ENCODE measurements at places on chromosomes 4 and X.

DNA sequence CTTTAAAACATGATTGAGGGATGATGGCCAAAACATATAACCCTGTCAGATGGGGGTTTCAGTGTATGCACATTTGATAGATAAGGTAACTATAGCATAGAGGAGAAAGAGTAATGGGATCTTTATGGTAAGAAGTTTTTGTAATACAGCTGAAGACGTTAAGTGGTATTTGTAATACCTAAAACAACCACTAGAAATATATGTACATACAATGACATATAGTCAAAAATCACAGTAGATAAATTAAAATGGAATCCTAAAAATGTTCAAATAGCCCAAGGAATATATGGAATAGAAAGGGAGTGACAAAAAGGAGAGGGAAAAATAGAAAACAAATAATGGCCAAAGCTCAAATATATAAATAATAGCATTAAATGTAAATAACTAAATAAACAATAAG, 371.3 kb upstream of the FSTL5 start:
- DNase-seq = no peak

DNA sequence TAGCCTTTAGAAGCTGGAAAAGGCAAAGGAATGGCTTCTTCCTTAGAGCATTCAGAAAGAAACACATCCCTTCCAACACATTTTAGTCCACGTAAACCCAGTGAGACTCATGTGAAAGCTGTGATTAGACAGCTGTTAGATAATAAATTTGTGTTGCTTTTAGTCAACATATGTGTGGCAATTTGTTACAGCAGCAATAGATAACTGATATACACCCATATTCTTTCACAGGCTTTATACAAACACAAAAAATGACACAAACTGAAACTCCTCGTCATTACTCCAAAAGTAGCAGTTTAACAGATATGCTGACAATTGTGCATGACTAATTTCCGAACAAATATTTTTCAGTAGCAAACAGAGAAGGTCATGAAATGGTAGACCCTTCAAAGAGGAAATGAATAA, 65.3 kb downstream of the ANTXR2 start:
- no peak for DNase-seq

GRCh38 chrX:150062292-150063137, 124.2 kb upstream of the EOLA2 start:
- DNase-seq = no peak

DNA sequence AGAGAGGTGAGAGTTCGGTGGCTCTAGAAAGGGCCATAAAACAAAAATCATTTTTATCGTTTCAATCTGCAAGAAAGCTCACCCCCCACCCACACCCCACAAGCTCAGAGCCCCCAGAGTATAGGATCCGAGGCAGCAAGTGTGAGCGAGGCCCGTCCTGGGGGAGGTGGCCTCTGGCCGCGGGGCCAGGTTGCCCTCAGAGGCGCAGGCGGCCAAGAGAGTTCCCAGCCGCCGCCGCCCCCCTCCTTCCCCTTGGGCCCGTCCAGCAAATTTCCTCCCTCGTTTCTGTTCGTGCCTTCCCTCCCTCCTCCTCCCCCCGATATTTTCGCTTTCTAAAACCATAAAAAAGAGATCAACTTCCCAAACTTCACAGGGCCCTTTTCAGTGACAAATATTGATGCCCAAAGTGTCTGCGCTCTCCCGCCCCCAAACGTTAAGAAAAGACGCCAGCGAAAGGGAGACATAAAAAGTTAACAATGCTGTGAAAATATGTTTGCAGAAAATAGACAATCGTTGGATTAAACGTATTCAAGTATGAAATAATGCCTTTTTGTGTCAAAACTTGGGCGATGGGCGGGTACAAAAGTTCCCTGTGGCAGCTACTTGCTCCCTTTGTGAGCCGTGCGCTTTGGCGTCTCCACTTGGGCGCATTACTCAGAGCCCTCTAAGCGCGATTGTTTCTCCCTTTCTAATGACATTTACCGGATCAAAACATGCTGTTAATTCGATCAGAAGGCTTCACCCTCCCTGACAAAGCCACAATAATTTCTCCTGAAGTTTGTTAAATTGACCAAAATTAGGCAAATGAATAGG, 1.1 kb upstream of the HELT start:
- DNase-seq = no peak

- peak; percentile 43 for DNase-seq
Observed at GRCh38 chrX:150569155-150569477, 695 bp downstream of the MTM1 start.

DNA sequence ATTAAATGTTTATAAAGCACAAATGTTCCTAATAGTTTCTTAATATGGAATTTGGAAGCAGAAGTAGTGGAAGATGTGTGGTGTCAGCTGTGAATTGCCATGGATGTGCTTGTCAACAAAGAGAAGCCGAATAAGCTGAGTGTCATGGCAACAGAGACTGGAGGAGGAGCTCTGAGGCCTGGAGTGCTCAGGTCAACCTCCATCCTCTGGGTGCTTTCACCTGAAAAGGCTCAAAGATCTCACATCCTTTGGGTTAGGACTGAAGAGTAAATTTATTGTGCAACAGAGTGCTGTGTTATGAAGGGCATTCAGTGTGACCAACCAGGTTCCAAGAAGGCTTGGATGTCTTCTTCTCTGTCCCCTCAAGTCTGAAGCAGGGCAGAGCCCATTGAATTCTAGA, 18.7 kb downstream of the SGMS2 start:
- no peak for DNase-seq

Measured in central memory CD4-positive, alpha-beta T cell (primary cell).